ENCODE measurements at places on chromosomes 12 and 14.

- no peak for DNase-seq
Observed at GRCh38 chr14:60165547-60165876, 314 bp upstream of the DHRS7 start.

DNA sequence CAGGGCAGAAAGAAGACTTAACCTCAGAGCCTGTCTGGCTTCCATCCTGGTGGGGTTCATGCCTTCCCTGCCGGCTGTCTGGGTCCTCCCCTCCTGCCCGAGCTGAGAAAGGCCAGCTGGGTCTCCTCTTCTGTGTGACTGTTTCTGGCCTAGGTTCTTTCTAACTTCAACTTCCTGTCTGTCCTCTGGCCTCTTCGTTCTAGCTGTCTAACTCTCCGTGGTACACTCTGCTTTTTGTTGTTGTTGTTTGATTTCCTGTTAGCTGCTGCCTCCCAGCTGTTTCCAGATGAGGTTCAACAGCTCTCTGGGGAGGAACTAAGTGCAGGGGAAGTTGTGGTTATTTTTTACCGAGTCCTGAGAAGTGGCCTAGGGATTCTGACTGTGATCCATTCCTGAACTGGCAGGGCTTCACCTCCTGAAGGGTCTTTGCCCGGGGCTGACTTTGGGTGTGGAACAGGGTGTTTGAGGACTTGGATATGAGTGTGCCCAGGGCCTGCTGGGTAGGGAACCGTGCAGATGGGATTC, 3.2 kb downstream of the MLXIP start:
- DNase-seq = peak; percentile 43

DNA sequence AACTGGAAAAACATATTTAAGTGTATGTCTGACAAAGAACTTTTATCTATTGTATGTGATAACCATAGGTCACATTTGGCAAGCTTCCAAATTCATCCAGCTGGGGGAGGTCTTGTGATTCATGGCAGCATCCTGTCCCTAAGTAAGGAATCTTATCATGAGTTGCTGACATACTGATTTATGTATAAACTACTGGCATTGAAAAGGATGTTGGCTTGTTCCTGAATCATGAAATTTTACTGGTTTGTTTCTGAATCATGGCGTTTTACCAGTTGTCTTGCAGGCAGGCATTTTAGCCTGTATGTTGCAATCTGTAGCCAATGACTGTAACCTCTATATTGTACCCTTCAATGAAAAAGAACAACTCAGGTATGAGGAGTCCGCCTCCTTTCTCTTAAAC, 244.8 kb downstream of the IPO8 start:
- DNase-seq = no peak

DNA sequence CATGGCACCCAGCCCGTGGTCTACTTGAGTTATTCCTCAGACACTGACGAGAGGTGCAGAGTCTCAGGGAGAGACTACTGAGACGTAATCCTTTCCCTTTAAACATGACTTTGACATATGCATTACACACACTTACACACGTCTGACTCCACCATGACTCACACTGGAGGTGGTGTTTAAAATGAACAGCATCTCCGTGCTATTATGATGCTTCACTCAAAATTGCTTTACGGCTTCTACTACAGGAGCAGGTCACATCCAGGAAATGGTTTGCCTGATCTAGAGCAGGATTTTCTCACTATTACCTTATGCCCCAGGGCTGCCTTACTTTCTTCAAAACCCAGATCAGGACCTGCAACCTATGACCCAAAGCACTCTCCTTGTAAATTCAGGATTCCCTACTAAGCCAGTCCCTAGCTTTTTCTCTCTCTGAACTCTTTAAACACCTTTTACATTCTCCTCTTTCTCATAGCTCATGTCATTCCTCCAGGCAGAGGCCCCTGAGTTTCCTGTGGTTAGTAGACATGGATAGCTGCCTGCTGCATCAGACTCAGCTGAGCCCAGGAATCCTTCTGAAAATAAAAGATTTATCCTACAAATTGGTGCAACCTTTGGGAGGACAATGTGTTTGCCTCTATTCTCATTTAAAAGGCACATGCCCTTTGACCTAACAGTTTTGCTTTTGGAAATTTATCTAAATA, 31.2 kb downstream of the TMCC3 start:
- DNase-seq = no peak

GRCh38 chr14:49853572-49854375, 1.2 kb upstream of the NEMF start:
- peak; percentile 69 for DNase-seq

All from activated gamma-delta T cell treated with Interleukin-2 at 50 U/mL for 16 hours (primary cell).